ENCODE measurements at places on chromosomes 3 and 15.

GRCh38 chr3:18284716-18285115 lies 140.4 kb downstream of the SATB1 start:
- no peak for DNase-seq

DNA sequence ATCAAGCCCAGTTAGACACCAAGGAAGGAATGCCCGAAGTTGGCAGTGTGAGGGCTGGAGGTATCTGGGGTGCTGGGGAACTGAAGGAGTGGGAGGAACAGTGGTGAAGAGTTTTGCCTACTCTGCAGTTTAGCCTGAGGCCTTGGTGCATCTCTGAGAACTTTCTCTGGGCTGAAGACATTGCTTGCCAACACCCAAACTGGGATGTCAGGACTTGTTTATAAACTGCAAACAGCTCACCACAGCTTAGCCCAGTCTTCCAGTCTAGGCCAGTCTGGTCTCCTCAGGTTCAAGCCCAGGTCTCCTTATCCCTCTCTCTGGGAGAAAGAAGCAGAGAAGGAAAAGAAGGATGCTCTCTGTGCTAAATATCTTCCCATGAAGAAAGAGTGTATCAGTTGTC lies 68.0 kb upstream of the BOC start:
- DNase-seq, result no peak

- DNase-seq, result no peak
These were observed 8.3 kb upstream of the POLR2M start for GRCh38 chr15:57698243-57698642.

DNA sequence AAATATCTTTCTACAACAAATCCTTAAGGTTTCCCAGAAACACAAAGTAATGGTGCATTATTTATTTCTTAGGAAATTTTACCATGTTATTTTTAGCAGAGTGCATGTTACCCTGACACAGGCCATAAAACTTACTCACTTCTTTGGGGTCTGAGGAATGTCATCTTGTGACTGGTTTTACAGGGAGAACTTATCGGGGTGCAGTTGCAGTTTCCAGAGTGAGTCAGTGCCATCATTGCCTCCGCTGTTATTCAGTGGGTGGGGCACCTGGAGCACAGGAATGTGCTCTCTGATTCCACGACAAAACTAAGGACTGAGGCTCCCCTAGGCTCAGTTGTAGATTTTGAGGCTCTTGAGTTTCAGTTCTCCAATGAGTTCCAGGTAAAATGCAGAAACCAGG lies 11.1 kb upstream of the GREM1 start:
- no peak for DNase-seq

GRCh38 chr3:100606894-100607512 lies 2.4 kb upstream of the ADGRG7 start:
- DNase-seq, result no peak

DNA sequence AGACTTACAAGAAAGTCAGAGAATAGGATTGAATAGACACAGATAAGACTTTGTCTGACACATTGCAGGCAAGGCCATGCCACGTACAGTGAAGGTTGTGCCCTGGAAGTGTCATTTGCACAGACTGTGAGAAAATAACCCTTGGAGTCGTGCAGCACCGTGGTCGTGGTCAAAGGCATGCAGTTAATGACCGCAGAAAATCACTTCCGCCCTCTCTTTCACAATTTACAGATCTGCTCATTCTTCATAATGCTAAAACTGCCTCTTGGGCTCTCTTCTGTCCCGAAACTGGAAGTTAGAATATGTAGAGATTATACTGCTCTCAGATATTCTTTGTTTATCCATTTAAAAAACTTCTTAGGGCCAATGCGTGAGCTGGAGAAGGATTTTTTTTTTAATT lies 73.2 kb upstream of the CTXND1 start:
- DNase-seq, result no peak

- peak; percentile 48 for DNase-seq
These were observed 163.4 kb downstream of the KLF13 start for GRCh38 chr15:31489801-31490646.

DNA sequence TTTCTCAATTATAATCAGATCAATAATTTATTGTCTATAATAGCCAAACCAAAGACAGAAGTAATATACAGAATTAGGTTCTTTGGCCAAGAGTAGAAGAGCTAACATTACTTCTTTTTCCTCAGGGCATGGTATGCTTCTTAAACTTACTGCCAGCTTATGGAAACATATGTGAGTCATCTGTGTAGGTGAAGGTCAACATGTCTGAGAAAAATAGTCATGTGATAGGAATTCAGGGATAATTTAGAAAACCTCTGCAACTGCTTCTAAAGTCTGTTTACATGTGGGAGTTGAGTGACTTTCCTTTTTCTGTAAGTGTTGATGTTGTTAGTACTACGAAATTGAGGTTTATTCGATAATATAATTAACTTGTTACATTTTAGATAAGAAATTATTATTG lies 19.2 kb upstream of the MAP6D1 start:
- DNase-seq, result no peak

- no peak for DNase-seq
These were observed 59.9 kb upstream of the PTX3 start for GRCh38 chr3:157376603-157377300.

DNA sequence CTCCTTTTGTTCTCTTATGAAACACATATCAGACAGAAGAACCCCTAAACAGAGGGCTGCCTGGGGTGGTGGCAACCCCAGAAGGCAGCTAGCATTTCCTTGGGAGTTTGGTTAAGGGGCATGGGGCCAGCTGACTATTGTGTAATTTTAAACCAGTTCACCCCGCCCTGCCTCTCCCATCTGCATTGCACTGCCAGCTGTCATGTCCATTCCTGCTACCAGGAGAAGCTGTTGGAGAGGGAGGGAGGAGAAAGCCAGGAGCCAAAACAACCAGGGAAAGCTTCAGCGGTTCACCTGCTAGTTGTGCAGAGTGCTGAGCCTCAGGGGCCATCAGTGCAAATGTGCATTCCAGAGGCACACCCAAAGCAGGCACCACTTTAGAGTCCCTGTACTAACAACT lies 47.6 kb upstream of the ATP1B3 start:
- no peak for DNase-seq

DNA sequence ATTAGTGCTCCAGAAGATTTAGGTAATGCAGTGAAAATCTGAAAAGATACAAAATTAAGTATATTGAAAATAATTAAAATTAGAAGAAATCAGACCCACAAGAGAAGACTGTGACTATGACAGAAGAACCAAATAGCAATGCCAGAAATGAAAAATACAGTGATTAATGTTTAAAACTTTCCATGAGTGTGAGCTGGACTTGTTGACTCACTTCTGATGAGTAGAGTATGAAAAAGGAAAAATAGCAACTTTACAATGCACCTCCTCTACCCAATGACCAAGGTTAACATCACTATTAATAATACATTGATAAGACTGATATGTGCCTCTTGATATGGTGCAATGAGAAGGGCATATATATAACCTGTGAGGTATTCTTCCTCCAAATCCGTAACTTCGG lies 39.3 kb upstream of the SLC22A13 start:
- DNase-seq, result no peak

DNA sequence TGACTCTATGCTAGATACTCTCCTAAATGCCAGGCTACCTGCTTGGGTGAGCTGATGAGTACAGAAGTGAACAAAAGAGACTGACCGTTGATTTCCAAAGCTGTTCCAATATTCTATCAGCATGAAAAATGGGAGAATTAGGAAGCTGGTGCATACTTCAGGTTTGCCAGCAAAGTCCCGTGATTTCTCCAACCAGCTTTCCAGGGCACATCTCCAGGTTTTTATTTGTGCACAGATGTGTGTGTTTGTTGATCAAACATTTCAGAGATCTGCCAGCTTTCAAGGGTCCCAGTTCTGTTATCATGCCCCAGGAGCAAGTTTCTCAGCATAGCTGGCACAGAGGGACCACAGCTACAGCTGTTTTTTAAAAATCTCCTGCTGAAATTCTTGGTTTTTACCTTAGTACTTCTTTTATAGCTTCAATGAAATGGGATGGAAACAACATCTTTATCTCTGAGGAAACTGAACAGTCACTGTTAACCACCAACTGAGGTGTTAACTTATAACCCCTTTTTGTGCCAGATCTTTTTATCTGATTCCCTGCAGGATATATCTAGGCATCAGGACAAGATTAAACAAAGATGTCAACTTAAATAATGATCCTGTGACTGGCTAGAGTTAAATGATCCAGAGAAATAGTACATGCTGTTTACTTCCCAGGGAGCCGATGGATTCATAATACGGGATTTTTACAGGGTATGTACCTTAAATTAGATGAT lies 380.8 kb downstream of the GRM7 start:
- no peak for DNase-seq

- no peak for DNase-seq
These were observed 34.5 kb upstream of the IQCF6 start for GRCh38 chr3:51813539-51813938.

- no peak for DNase-seq
These were observed 30.2 kb downstream of the NCK1 start for GRCh38 chr3:136891934-136892855.

- DNase-seq, result peak; percentile 25
These were observed 768 bp downstream of the UBXN7 start for GRCh38 chr3:196431181-196432136.

DNA sequence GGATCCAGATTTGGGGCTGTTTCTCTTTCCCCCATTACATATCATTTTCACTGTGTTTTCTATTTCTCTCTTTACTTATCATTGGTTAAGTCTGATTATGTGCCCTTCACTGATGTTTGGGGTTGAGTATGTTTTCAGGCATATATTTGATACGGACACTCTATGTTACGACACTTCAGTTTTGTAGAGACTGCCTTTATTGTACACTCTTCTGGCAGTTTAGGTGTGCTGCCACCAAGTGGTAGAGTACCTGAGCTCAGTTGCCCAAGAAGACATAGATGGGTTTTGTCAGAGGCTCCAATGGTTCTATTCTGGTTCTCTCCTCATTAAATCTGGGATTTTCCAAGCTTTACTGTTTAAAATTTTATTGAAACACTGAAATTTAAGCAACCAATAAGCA lies 255.0 kb upstream of the ROPN1 start:
- peak; percentile 7 for DNase-seq

GRCh38 chr3:134474956-134475355 lies 10.8 kb downstream of the ANAPC13 start:
- DNase-seq, result no peak

DNA sequence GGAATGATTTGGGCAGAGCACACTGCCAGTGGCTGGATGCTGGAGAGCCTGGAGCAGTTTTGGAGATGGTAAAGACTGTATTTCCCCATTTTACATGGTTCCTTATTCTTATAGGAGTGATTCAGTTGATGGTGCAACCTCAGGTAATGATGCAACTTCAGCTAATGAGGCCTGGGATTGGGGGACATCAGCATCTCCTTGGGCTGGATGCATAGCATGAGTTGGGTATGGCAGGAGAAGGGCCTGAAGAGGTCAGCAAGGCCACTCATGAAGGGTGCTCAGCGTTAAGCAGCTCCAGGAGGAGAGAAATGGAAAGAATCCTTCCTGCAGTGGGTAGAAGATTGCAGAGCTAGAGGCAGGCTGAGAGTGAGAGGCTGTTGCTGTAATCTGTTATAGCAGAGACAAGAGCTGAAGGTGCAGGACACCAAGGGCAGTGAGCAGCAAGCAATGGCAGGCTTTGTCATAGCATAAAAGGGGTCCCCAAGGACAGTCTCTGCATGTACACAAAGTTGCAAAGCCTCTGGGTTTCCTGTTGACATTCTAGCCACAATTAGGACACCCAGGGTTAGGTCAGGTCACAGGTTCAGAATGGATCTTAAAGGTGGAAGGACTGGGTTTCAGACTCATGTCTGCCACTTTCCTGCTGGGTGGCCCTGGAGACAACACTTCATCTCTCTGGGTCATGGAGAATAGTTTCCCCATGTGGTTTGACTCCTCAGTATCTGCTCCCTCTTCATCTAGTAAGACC lies 29.5 kb upstream of the SNRK start:
- DNase-seq, result no peak

DNA sequence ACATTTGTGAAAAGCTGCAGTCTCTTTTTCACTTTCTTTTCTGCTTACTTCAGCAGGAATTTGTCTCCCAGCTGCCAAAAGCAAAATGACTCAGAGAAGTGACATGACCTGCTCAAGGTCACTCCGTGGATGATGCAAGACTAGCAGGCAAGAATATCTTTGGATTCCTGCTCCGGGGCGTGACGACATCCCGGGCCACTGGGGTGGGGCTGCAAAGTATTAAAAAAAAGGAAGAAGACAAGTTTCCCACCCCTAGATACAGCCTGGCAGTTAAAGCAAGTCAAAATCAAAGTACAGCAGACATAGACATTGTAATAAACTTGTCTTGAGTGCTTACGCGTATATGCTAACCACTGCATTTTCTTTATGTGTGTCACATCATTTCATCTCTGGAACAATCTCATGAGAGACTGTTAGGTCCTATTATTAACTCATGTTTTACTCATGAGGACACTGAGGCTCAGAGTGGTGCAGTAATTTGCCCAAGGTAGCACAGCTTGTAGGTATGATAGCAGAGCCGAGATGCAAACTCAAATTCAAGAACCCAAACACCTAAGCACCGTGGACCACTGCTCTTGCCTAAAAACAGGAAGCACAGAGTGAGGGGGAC lies 485.2 kb upstream of the PROK2 start:
- DNase-seq, result peak; percentile 50

- no peak for DNase-seq
These were observed 221.6 kb upstream of the NR2E3 start for GRCh38 chr15:71588746-71589145.

- peak; percentile 61 for DNase-seq
These were observed 46.3 kb downstream of the GABRG3 start for GRCh38 chr15:27017168-27017809.

DNA sequence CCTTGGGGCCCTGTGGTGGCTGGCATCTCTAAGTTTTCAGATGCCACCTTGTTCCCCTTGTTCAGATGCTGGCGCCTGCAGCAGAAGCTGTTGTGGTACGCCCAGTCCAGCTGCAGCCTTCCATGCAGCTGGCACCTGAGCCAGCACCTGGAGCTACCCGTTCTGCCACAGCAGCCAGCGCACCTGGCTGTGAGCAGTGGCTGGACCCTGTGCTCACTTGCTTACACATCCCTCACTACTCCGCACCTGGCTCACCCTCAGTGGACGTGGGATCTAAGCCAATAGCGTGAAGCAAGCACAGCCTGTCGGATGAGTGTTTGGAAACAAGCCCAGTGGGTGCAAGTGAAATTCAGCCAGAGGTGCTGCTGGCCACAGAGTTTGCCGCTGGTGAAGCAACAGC lies 607.5 kb upstream of the BCHE start:
- DNase-seq, result no peak

GRCh38 chr3:150757364-150757763 lies 5.6 kb downstream of the SIAH2 start:
- DNase-seq, result no peak

- DNase-seq, result peak; percentile 64
These were observed 96.2 kb upstream of the TRPM1 start for GRCh38 chr15:31197497-31198414.
